Brain microvascular endothelial cell (primary cell): ENCODE measurements at places on chromosomes 1 and 21.

DNA sequence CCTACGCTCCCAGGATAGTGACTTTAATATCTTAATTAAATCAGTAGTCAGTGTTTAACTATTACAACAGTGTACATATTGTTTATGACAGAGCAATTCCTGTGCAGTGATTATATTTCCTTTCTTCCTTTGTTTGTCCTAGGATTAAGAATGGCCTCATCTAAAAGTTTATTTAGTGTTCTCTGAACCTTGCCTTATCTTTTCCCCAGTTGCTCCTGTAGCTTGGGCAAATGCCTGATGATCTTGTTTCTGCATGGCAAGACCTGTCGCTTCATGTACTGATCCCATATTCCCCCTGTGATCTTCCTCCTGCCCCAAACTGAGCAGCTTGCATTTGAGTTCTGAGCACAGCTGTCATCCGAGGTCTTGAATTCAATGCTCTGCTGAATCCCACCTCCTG is 69.1 kb upstream of the STUM start:
- DNase-seq, result no peak

GRCh38 chr1:167991546-167991945 is 54.7 kb upstream of the MPC2 start:
- DNase-seq, result no peak

DNA sequence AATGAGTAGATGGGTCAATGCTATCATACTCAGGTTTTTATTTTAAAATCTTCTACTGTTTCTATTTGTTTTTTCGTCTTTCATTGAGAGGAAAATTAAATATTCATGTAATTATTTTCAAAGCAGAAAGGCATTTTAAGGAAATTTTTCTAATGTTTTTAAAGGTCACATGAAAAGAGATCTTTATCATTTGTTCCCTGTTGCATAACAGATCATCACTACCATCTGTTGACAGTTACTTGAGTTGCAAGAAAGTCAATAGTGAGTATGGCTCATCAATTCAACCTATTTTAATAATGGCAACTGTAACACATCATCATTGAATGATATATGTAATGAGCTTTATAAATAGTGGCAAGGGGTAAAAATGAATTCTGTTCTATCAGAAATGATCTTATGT is 369.7 kb downstream of the DPYD start:
- DNase-seq, result no peak

GRCh38 chr1:15760520-15761211 is 2.1 kb downstream of the FBLIM1 start:
- DNase-seq, result peak; percentile 53

DNA sequence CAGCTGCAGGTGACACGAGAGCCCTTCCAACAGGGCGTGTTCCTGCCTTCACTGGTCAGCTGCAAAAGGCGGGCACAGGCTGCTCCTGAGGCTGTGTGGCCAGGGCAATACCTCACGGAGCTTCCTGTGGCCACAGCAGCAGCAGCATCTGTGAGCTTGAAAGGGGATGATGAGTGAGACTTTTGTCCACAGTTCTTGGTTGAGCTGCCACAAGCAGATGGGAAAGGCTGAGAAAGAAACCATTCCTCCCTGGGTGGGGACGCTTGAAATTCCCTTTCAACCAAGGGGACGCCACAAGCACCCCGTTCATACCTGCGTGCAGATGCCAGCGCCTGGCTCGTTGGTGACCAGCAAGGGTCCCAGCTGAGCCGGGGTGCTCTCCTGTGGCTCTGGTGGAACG is 37.6 kb downstream of the B3GALT5 start:
- DNase-seq, result no peak

- no peak for DNase-seq
These were observed 3.5 kb downstream of the MEX3A start for GRCh38 chr1:156078728-156079127.

GRCh38 chr1:26277719-26278118 is 2.2 kb upstream of the SH3BGRL3 start:
- DNase-seq, result no peak

GRCh38 chr1:24369199-24369598 is 44.4 kb downstream of the STPG1 start:
- DNase-seq, result no peak

GRCh38 chr1:47887475-47888293 is 109.5 kb downstream of the TRABD2B start:
- no peak for DNase-seq

- no peak for DNase-seq
These were observed 19.6 kb downstream of the C1orf21 start for GRCh38 chr1:184406479-184406878.

DNA sequence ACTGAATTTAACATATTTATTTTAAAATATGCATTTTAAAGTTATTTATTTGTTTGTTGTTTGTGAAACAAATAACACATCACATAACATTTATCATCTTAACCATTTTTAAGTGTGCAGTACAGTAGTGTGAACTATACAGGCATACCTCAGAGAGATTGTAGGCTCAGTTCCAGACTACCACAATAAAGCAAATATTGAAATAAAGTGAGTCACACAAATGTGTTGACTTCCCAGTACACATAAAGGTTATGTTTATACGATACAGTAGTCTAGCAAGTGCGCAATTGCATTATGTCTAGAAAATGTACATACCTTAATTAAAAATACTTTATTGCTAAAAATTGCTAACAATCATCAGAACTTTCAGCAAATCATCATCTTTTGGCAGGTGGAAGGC is 739.4 kb upstream of the ADGRL4 start:
- no peak for DNase-seq

- DNase-seq, result peak; percentile 28
These were observed at the start of gene CACYBP for GRCh38 chr1:174999936-175000696. CACYBP (plus strand) TSS chr1:174999947; CDS start chr1:175000181, 234 bp downstream.

DNA sequence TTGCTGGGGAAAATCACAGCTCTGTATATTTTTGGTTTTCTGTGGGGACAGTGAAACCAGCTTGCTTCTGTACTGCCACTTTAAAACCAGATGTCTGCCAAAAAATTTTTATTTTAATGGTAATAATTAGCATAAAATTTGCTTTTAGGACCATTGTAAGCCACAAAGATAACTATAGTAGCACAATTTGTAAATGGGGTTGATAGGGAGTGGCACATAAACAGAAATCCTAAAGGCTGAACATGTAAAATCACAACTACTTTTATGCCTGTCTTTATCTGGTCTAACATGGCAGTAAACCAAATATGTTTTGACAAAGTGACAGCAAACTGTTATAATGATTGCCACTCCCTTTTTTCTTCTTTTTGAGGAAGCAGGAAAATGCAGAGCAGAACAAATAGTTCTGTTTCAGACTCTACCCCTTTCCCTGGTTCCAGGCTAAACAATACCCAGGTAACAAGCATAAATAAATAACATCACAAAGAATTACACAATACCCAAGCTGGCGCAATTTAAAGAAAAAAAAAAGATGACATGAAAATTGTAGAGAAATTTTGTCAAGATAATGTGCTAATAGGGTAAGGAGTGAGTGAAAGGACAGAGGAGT is 24.0 kb upstream of the CCDC181 start:
- DNase-seq, result no peak

GRCh38 chr1:228181645-228182034 is 16.0 kb downstream of the IBA57 start:
- no peak for DNase-seq

GRCh38 chr1:243758647-243759046 is 91.4 kb downstream of the AKT3 start:
- no peak for DNase-seq

- no peak for DNase-seq
These were observed 46.5 kb downstream of the RAP1GAP start for GRCh38 chr1:21622466-21623315.

DNA sequence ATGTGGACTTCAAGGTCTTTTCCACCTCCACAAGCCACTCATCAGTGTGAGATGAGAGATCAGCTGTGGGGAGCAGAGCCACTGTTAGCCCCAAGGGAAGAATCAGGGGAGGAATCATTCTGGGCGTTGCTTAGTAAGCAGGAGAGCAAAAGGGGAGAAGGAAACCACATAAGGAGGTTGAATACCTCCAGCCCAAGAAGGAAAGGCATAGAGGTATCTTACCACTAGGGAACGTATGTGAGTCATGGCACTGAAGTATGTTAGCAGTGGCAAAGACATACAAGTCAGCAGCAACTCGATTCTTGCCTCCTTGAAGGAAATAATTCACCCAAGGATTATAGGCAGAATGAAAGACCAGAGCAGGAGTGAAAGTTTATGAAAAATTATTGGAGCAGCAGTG is 31.6 kb upstream of the SLC5A9 start:
- no peak for DNase-seq

DNA sequence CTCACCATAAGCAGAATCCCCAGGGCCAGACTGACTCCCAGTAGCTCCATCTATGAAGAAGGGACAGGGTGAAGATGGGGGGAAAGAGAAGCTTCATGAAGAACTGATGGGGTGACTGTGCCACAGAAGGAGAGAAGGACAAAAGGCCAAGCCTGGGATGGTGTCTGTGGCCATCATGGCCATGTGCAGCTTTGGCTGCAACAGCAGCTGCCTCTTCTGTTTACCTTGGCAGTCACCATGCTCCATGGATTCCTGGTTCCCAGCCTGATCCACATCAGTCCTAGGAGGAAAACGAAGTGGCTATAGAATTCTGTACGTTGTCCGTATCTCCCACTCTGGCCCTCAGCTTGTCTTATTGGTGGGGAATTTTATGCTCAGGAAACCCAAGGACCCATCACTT is 12.0 kb downstream of the SEMA6C start:
- DNase-seq, result no peak

DNA sequence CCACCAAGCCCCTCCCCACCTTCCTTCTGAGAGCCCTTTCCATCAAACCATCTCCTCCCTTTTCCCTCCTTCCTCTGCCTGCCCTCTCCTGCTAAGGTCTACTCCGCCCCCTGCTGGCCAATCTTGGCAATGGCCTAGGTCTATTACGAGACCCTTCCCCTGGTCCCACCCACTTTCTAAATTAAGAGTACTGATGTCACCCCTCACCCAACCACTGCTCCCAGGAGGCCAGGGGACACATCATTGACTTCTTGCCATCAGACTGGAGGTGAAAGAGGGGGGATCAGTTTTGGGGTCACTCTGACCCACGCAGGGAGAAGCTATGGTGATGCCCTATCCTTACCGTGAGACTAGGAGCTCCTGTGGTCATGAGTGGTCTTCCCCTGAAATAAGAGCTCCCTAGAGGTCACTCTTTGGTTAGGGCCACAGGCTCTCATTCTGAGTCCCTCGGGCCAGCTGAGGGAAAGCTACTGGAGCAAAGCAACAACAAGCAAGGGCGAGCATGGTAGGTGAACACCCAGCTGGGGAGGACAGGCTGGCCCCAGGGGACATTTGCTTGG is 34.6 kb upstream of the S100A7 start:
- peak; percentile 52 for DNase-seq

DNA sequence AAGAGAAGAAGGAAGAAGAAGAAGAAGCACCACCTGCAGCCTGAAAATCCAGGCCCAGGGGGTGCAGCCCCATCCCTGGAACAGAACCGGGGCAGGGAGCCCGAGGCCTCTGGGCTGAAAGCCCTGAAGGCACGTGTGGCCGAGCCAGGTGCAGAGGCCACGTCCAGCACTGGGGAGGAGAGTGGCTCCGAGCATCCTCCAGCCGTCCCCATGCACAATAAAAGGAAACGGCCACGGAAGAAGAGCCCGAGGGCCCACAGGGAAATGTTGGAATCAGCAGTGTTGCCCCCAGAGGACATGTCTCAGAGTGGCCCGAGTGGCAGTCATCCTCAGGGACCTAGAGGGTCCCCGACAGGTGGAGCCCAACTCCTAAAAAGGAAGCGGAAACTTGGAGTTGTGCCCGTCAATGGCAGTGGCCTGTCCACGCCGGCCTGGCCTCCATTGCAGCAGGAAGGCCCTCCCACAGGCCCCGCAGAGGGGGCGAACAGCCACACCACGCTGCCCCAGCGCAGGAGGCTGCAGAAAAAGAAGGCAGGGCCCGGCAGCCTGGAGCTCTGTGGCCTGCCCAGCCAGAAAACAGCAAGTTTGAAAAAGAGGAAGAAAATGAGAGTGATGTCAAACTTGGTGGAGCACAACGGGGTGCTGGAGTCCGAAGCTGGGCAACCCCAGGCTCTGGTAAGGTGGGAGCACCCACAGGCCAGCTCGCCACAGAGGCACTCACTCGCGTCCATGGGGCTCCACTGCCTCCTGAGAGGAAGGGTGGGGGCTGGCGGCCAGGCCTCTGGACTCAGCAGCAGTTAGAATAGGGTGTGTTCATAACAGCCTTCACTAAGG is 28.4 kb downstream of the RRP1B start:
- DNase-seq, result no peak

DNA sequence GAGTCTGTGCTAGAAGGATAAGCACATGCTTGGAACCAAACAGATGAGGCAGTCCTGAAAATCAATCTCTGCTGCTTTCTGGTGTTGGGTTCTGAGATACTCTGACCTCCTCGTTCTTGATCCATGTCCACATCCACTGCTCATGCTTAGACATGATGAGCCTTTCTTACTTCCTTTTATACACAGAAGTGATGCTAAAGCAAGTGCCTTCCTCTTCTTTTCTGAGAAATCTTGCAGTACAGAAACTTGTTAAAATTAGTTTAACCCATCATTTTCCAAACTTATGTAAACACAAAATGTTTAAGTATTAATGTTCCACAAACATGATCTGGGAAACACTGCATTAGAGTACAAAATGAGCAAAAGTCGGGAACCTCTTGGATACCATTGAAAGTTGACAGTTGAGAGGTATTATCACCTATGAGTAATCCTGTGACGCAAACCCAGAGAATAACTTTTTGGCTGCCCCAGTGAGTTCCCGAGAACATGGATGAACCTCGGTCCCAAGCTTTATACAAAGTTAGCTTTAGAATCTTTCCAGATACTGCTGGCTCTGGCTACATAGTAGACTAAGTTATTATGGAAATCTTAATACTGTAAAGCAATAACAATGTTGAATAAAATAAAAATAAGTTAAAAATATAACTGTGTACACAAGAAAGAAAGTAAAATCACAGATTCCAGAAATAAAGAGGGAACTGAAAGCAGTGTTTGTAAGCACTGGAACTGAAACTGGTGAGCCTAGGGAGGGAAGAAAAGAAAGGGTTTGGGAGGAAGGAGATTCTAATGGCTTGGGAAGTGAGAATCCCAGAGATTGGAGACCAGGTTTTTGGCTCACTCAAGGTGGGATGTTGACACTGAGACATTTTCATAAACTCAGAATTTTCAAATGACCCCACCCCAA is 429.3 kb upstream of the RUNX1 start:
- DNase-seq, result peak; percentile 61

DNA sequence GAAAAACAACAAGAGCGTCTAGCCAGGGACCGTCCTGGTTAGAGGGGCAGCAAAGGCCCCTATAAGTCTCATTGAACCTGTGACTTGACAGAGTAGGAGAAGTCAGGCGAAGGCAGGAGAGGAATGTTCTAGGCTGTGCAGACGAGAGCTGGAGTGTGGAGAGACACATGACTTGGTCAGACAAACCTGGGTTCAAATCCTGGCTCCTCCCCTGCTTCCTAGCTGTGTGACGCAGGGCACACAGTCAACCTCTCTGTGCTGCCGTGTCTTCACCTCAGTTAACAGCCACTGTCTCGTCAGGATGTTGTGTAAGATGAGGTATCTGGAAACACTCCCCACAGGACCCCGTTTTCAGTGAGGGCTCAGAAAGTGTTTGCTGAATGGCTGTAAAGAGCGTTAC is 15.6 kb downstream of the SLC66A1 start:
- DNase-seq, result no peak

GRCh38 chr1:76682138-76682537 is 185.1 kb upstream of the ST6GALNAC5 start:
- no peak for DNase-seq

GRCh38 chr1:155256058-155256852 is 972 bp upstream of the ENTREP3 start:
- no peak for DNase-seq
